Astrocyte (in vitro differentiated cells and primary cell): ENCODE measurements at places on chromosomes 7 and 10.
A peak's percentile ranks its signal among the peaks of the same experiment; 100 is the strongest.

- no peak for DNase-seq
Observed at GRCh38 chr10:124721330-124722045, 22.7 kb downstream of the FAM53B start.

DNA sequence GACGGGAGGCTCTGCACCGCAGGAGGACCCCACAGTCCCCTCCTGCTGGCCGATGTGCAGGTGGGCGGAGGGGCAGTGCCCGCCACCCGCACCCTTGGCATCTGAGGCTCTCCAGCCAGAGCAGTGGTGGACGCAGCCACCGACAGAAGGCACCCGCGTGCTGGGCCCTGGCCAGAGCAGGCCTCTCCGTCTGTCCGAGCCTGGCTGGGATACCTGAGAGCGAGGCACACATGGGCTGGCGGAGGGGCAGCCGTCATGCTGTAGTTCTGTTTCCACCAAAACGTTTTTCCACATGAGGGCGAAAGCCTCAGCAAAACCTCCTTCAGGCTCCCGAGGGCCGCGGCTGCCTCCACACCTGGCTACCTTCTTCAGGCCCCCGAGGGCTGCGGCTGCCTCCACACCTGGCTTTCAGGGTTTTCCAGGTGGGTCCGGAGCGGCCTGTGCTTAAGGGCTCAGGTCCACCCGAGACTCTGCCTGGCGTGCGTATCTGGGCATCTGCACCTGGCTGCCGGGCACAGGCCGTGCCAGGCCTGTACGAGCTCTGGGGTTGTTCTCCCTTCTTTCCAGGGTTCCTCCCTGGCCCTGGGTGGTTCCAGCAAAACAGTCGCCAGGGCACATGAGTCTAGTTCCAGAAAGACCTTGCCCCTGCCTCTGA is 115.5 kb downstream of the INPP5A start:
- no peak for DNase-seq

DNA sequence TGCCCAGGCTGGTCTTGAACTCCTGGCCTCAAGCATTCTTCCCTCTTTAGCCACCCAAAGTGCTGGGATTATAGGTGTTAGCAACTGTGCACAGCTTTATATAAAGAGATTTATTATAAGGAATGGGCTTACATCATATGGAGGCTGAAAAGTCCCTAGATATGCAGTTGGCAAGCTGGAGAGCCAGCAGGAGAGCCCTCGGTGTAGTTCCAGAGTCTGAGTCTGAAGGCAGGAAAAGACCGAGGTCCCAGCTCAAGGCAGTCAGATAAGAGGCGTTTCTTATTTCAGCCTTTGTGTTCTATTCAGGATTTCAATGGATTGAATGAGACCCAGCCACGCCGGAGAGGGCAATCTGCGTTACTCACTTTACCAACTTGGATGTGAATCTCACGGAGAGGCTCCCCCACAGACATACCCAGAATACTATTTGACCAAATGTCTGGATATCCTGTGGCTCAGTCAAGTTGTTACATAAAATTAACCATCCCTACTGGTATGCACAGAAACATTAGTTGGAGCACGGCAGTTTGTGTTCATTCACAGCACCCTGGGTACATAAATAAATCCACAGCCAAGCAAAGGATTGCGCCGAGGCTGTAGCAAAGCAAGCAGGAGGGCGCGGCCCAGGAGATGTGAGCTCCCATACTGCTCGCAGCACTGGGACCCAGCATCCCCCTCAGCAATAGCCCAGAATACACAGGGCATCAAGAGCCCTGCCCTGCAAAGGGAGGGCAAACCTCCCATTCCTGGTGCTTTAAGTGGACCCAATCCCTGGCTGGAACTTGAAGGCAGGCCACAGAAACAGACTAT is 158.4 kb upstream of the ZNF32 start:
- peak; percentile 86 for DNase-seq

DNA sequence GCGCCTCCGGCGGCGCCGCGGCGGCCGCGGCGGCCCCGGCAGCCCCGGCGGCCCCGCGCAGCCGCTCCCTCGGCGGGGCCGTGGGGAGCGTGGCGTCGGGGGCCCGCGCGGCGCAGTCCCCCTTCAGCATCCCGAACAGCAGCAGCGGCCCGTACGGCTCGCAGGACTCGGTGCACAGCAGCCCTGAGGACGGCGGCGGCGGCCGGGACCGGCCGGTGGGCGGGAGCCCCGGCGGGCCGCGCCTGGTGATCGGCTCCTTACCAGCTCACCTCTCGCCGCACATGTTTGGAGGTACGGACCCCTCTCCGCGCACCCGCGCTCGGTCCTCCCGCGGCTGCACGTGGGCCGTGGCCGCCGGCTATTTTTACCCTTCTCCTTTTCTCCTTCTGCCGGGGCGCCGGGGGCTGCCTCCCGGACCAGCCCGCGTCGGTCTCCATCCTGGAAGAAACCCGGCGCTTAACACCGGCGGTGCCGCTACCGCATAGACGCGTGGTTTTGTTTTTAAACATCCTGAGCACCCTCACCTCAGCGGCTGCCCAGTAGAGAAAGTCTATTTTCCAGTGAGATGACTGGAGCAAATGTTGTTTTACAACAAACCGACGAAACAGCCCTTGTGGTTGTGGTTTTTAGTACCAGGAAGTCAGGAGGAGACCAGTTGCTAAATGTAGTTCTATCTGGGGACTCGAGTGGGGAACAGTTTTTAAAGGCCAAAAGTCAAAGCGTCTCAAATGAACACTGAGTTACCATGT is 1.3 kb downstream of the ZNRF2 start:
- peak; percentile 63 for DNase-seq

DNA sequence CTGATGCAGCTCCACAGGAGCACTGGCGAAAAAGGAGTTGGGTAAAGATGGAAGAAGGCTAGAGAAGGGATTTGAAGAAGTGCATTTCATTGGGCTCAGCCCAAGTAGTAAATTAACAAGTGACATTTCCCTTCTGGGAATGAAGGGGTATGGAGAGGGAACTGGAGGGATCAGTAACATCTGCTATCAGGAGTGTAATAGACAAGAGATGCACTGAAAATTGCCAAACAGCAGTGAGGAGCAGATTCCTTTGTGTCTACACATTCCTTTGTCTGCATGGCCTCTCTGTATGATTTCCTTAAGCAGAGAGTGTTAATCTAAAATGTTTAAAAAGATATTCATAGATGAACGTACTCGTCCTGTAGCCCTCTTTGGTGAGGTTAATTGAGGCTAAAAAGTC is 148.2 kb upstream of the FERD3L start:
- no peak for DNase-seq

DNA sequence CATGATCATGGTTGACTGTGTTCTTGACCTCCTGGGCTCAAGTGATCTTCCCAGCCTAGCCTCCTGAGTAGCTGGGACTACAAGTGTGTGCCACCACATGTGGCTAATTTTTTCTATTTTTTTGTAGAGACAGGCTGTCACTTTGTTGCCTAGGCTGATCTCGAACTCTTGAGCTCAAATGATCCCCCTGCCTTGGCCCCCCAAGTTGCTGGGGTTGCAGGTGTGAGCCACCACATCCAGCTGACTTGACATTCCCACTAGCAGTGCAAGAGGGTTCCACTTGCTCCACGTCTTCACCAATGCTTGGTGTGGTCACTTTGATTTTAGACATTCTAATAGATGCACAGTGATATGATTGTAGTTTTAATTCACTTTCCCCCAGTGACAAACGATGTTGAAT is 25.1 kb downstream of the CYP26A1 start:
- DNase-seq, result no peak

DNA sequence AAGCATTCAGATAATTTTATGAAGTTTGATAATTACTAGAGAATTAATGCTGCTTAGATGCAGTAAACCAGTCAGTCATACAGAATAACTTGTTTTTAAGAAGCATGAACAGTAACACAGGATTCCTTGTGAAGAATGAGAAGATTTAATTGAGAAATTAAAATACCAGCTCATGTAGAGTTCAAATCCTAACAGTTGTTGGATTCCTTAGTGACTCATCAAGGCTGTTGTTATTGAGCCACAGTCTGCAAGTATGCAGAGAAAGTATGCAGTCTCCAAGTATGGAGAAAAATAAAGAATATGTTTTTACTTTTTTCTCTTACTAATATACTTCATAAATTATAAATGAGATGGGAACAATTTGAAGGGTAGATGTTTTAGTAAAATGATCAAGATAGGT is 30.2 kb upstream of the CYP26C1 start:
- peak; percentile 77 for DNase-seq

- no peak for DNase-seq
Observed at GRCh38 chr7:101632641-101633040, 3.5 kb upstream of the MYL10 start.

DNA sequence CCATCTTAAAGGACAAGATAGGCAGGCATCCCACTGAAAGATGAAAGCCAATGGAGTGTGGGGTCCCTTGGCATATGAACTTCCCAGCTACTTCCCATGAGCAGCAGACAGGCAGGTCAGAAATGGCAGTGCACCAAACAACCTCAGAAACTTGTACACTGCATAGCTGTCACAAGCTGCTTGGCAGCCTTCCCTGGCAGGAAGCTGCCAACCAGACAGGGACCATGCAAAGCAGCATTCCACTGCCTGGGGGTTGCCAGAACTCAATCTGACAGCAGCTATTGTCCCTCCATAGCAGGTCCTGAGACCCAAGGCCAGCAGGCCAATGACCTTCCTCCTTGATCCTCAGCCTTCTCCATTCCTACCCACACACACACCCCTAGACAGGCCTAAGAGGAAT is 139.5 kb downstream of the PLCE1 start:
- no peak for DNase-seq

DNA sequence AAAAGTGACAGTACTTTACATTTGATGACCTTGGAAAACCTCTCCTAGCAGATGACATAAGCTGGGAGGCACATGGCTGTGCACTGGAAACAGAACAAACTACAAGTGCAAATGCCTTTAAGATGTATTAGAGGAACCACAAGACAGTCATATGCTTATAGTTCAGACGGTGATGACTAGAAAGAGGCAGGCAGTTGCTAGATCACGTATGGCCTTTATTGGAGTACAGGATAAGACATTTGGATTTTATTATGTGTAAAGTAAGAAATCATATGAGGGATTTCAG is 290.0 kb downstream of the SORCS1 start:
- no peak for DNase-seq

- no peak for DNase-seq
Observed at GRCh38 chr7:69796416-69796815, 198.1 kb downstream of the AUTS2 start.

DNA sequence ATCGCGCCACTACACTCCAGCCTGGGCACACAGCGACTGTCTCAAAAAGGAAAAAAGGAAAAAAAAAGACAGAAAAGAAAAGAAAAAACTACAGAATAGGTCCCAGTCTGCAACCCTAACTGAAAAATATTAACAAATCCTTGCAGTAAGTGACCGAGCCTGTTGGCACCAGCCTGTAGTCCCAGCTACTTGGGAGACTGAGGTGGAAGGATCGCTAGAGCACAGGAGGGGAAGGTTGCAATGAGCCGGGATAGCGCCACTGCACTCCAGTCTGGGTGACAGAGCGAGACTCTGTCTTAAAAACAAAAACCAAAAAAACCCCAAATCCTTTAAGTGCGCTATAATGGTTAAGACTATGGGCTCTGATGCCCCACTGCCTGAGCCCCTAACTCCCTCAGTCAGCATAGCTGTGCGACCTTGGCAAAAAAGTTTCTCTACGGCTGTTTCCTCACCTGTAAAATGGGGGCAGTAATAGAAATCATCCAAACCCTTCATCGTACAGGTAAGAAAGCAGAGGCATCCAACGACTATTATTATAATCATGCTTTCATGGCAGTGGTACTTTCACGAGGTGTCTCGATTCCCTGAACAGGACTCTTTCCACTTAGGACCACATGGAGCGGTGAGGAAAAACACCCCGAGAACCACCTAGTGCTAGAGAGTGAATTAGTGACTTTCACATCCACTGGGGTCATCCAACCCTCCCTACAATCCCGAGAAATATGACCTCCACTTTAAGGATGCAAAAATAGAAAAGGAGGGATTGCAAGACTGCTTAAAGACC is 755 bp downstream of the TOMM7 start:
- no peak for DNase-seq

- peak; percentile 24 for DNase-seq
Observed at GRCh38 chr10:114575417-114576131, 82.5 kb downstream of the ABLIM1 start.
